Hematopoietic multipotent progenitor cell treated with erythropoietin and hydrocortisone succinate and interleukin-3 and kit ligand, for 8 days (in vitro differentiated cells): ENCODE measurements at places on chromosomes 13 and 19.

- peak; percentile 40 for DNase-seq
These were observed 187.1 kb downstream of the TDRD3 start for GRCh38 chr13:60583911-60584753.

DNA sequence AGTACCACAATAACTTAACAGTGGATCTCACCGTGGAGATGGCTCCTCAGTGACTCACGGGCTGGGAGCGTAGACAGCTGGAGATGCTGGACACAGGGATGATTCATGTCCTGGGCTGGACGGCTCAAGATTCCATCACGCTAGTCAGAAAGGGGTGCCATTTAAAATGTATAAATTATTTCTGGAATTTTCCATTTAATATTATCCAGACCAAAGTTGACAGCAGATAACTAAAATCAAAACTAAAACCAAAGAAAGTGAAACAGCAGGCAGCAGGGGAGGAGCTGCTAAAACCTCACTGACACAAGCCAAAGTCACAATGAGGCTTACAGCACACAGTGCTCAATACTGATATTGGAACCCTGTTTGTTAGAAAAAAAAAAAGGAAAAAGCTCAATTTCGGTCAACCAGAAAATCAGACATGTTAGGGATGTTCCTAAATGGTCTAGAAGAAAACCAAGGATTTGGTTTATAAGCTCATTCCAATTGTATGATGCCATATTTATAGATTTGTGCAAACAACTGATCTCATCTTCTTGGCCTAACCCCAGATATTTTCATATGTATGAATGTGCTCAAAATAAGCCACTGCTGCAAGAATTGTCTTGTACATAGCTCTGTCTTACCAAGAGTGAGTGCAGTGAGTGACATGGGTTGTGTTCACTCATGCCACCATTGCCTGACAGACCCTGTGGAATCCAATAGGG, 111.8 kb downstream of the SACS start:
- no peak for DNase-seq

GRCh38 chr13:107447591-107447990, 767.7 kb downstream of the LIG4 start:
- DNase-seq = no peak

- DNase-seq = peak; percentile 13
These were observed 8.0 kb downstream of the ATP4A start for GRCh38 chr19:35555301-35556005.

DNA sequence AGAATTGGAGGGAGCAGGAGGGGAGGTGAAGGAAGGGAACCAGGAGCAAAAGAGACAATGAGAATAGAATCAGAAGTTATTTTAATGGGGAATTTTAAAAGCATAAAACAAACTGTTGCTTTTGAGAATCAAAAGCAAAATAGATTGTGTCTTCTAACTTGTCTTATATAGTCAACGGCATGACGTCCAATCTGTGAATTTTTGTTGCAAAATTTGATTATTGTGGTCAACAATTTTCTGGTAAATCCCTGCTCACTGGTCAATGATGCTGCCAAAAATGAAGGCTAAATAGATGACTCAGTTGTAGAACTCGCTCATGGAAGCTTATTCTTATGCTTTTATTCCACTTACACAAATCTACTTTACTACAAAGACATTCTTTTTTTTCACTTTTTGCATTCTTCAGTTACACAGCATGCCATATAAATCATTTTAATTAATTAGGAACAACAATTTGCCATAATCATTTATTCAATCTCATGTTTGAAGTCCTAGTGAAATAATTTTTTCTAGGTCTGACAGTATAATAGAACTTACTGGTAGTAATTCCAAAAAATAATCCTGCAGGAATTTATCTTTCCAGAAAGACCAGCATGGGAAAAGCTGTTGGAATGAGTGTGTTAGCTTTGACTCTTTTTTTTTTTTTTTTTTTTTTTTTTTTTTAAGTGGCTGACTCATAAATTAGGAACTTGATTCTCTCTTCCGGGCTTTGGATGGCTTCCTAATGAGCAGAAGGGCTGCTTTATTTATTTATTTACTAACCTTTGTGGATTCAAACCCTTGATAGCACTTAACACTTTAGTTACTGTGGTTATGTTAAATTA, 256.9 kb downstream of the SPRY2 start:
- DNase-seq = no peak

DNA sequence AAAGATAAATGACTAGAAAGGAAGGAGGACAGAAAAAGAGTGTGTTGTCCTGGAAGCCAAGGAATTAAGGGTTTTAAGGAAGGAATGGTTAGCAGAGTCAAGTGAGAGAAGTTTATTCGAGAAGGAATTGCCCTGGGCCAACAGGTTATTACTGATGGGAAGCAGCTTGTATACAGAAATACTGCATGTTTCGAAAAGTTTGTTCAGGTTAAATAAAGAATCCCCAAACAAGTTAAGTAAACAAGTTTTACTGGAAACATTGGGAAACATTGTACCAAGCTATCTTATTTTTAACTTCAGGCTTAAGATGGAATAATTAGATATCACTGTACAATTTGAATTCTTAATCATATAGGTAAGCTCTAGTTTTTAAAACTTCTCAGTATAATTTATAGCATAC, 28.2 kb upstream of the FBXL3 start:
- no peak for DNase-seq

- DNase-seq = peak; percentile 77
These were observed 396.9 kb upstream of the SLITRK5 start for GRCh38 chr13:87274209-87274819.

GRCh38 chr19:13366529-13367143, 139.6 kb downstream of the CACNA1A start:
- peak; percentile 41 for DNase-seq

DNA sequence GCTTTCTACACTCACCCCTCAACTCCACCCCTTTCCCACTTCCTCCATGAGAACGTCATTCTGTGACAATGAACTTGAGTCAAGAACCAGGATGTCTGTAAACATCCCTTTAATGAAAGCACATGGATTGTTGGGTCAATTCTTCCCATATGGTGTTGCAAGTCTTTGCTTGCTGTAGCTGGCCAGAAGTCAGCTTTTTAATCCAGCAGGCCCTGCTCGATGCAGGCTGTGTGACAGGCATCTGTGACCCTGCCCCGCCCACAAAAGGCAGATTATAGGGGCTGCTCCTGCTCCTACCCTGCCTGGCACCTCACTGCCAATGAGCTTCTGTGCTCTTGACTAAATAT, 78.0 kb downstream of the STARD13 start:
- DNase-seq = no peak

DNA sequence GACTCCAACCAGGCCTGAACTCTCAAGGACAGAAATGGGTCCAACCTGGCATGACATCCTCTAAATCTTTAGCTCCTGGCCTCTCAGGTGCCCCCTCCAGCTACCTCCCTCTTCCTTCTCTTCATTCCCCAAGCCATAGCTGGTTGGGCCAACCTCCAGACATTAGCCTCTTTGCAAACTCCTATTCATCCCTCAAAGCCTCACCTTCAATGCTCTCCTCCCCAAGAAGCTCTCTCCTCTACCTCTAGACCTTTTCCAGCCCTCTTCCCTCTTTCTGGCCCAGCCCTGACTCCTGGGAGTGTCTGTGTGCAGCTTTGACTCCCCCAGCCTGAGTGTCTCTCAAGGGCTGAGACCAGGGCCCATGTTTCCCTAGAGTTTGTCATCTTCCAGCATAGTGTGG, 5.3 kb upstream of the HOMER3 start:
- no peak for DNase-seq

DNA sequence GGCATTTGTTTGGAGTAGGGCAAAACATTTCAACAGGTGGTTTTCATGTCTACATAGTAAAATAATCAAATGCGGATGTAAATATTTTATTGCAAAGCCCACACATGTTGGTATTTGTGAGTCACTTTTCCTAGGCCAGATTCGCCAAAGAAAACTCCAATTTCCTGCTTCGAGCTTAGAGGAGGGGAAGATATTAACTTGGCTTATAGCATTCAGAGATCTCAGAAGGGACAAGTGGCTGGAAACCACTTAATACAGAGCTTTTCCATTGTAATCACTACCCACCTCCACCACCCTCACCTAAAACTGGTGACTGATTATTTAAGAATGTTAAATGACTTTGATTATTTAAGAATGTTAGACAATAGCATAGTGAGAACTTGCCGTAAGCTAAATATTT, 530.6 kb upstream of the SPRY2 start:
- DNase-seq = no peak

DNA sequence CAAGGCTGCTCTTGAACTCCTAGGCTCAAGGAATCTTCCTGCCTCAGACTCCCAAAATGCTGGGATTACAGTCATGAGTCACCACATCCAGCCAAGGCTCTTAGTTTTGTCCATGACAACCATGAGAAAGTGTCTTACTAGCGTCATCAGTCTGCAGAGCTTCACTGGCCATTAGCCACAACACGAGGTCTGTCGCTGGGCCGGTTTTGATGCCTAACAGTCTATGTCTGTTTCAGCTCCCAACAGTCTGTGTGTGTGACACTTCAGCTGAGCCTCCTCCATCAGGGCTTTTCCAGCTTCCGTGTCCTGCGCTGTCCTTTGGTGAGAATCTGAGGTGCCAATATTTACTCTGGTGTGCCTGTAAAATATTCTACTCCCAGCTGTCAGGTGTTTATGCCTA, 47.6 kb downstream of the CEP89 start:
- no peak for DNase-seq

GRCh38 chr19:55526216-55527196, 10.4 kb downstream of the SBK2 start:
- DNase-seq = no peak

DNA sequence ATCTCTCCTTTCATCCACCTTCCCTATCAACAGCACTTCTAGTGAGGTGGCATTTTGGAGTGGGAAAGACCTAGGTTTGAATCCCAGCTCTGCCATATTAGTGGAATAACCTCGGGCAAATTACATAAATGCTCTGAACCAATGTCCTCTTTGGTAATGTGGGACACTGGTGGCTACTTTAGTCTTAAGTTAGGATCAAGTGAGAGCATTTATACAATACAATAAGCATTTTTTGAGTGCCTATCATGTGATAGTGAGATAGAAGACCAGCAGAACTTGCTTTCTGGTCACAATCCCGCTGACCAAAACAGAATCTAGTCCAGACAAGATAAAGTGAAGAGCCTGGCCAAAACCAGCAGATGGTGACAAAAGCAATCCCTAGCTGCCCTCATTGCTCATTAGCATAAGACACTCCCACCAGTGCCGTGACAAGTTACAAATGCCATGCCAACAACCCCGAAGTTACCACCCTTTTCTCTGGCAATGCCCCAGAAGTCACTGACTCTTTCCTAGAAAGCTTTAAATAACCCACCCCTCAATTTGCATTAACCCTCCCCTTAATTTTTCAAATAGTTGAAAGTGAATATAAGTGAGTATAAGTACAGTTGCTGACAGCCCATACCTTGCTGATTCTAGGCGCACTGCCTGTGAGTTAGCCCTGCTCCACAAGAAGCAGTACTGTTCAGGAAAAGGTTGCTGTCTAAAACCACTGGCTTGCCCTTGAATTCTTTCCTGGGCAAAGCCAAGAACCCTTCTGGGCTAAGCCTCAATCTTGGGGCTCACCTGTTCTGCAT, 28.9 kb upstream of the KPNA3 start:
- DNase-seq = peak; percentile 77

- DNase-seq = no peak
These were observed 3.2 kb downstream of the GPR183 start for GRCh38 chr13:99303863-99304521.

DNA sequence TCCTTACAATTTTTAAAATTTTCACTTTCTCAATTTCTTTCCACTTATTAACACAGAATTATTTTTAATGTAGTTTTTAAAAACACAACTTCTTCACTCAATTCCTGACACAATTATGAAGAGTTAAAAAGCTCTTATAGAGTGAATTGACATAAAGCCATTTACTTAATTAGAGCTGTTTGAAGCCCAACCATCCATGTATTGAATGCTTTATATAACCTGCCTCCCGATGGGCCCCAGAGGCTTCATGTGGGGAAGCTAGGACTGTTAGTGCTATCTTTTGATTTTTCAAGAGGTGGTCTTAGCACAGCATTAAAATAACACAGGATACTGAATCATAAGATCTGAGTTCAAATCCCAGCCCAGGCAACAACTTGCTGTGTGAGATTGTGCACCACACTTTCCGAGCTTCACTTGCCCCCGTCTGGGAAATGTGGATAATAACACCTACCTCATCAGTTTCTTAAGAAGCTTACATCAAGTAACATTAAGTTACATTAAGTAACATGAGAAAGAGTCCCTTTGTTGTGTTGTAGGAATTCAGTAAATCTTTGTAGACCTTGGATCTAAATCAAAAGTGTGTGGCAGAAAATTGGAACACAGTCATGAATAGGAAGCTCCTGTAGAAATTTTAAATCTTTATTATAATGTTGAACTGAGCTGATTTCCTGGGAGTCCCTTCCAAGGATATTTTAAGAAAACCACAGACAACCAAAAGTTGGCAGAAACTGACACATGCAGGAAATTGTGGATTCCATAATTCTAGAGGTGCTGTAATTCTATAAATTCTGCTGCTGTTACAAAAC, 5.5 kb upstream of the ENOX1 start:
- no peak for DNase-seq

DNA sequence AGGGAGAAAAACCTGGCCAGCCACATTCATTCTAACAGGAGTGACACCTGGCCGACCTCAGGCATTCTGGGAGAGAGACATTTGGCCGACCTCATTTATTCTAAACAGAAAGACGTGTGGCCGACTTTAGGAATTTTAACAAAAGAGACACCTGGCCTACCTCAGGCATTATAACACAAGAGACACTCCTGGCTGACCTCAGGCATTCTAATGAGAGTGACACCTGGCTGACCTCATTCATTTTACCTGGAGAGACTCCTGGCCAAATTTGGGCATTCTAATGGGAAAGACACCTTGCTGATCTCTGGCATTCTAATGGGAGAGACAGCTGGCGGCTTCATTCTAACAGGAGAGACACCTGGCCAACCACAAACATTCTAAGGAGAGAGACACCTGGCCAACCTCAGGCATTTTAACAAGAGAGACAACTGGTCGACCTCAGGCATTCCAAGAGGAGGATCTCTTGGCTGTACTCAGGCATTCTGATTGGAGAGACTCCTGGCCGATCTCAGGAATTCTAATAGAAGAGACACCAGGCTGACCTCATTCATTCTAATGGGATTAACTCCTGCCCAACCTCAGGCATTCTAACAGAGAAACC, 1353.9 kb downstream of the UQCRFS1 start:
- DNase-seq = no peak

GRCh38 chr13:100493418-100493817, 95.2 kb downstream of the GGACT start:
- no peak for DNase-seq

DNA sequence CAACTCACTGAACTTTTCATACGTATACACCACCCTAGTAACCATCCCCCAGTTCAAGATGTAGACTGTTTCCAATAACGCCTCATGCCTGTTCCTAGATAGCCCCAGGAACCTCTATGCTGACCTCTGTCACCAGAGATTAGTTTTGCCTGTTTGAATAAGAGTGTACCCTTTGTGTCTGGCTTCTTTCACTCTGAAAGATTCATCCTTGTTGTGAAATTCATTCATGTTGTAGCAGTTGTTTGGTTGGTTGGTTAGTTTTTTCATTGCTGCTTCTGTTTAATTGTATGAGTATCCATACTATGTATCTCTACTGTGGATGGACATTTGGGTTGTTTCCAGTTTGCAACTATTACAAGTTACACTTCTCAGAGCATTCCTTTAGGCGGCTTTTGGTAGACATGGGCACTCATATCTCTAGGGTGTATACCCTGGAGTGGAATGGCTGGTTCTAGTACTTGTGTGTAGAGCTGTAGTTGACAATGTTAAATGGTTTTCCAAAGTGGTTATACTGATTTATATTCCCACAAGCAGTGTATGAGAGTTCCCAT, 1.6 kb downstream of the RNASEH2B start:
- peak; percentile 87 for DNase-seq
